ENCODE measurements at places on chromosomes 5 and 9. TPM values are rescaled to one million over a fixed set of nuclear protein-coding genes. Genes with fewer than 3 reads are reported as not detected.

BTNL9 gene
- not detected for total RNA-seq

TPRN gene
- total RNA-seq = 8.1 TPM

GRCh38 chr5:132822650-132823480 lies 7.6 kb downstream of the SHROOM1 start:
- DNase-seq = no peak

- DNase-seq = no peak
Observed at GRCh38 chr5:140868721-140869554, at the start of gene PCDHA11. Gene PCDHA11 (plus strand): TSS chr5:140868957. CDS start chr5:140869104, 147 bp downstream.

DNA sequence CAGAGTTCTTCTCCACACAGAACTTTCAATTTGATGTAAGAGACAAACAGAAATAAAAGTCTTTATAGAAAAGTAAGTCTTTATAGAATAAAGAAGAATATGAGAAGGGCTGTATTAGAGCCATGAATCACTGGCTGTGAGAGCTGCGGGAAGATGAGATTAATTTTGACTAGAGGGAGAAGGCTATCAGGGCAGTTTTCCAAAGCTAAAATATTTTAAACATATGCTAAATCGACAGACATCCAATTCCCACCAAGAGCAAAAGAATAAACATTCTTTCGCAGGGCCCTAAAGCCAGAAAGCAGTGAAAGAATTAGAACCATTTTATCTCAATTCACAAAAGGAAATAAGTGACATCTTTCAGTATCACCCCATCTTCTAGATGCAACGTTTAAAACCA lies 208.3 kb upstream of the MAP3K1 start:
- no peak for DNase-seq

GRCh38 chr5:54528633-54529209 lies 11.2 kb downstream of the SNX18 start:
- no peak for DNase-seq

- DNase-seq = peak; percentile 89
Observed at GRCh38 chr9:83978992-83979811, 813 bp downstream of the HNRNPK start.

DNA sequence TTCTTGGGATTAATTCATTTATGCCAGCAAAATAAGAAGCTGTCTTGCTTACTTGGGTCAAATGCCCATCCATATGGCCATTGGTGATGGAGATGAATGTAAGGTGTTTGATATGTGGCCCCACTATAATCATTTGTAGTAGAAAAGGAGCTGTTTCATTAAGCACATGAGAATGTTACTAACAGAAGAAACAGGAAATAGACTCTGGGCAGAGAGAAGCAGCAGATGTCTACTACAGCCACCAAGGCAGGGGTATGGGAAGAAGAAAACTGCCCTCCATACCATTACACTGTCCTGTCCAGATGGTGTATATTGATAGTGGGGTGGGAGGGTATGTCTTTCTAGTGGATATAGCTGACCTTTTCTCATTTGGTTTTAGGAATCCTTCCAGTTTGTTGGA lies 386.6 kb upstream of the CLINT1 start:
- DNase-seq = no peak

GRCh38 chr5:107666051-107666655 lies 4.6 kb downstream of the EFNA5 start:
- no peak for DNase-seq

DNA sequence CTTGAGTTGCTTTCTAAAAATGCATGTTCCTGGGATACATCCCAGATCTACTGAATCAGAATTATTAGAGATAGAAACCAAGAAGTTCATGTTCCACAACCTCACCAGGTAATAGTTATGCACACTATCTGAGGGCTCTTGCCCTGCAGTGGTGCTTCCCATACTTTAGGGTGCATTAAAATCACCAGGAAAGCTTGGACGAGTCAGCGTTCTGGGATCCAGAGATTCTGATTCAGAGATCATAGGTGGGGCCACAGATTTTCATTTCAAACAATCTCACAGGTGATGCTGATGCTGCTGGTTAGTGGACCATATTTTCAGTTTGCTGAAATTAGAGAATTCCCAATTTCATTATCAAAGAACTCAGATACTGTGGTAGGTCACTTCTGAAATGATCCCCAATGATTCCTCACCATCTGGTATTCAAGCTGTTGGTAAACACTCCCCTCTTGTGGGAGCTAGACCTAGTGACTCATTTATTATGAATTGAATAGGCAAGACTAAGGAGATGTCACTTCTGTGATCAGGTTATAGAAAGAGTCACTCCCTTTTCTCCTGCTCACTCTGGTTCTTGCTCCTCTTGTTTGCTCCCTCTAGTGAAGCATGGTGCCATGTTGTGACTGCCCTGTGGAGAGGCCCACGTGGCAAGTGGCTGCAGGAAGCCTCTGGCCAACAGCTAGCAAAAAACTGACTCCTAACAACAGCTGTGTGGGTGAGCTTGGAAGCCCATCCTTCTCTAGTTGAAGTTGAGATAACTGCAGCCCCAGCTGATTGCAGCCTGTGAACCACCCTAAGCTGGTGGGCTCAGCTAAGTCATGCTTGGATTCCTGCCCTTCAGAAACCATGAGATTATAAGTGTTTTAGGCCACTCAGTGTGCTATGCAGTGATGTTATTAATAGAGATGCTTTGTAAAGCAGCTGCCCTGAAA lies 59.8 kb downstream of the SH3TC2 start:
- peak; percentile 63 for DNase-seq

GRCh38 chr5:138979684-138980280 lies 104.6 kb upstream of the LRRTM2 start:
- no peak for DNase-seq

DNA sequence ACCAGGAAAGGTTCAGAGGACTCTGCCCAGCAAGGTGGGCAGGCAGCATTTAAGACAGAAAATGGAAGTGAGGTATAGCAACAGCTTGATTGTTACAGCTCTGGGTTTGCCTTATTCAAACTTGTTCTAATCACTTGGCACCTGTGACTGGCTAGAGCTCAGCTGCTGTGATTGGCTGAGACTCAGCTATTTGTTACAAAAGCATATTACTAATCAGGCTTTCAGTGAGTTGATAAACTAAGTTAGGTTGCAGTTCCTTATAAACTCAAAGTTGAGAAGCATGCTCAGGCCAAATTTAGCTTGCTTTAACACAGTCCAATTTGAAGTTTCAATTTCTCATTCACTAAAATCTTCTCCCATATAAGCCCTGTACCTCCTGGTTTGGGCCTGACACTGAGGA lies 56.3 kb downstream of the GDA start:
- no peak for DNase-seq
